ENCODE measurements at places on chromosomes 5 and 9.

DNA sequence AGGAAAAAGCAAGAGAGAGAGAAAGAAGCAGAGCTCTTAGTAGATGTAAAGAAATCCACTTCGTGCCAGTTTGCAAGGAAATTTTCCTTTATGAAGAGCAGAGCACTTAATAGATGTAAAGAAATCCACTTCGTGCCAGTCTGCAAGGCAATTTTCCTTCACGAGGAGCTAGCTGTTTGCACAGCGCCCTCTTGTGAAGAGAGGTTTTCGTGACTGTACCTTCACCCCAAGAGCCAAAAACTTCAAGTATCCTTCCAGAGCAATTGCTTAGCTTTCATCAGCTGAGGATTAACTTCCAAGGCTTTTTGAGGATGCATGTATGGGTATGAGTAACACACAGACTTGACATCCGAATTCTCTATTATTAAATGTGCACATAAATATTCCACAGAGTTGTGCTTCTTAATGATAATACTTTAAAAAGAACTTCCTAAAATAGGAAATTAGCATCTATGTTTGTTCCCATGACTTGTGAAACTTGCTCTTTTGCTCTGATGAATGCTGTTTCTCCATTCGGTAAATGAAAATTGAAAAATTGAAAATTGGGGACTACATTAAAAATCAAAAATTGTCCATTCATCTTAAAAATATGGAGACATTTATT lies 525.6 kb downstream of the PDE4D start:
- no peak overlapping the region for H3K27ac ChIP-seq
- H3K27me3 ChIP-seq, result no peaks in the 10 kb centered on the region
- no peak overlapping the region for H3K4me3 ChIP-seq

DNA sequence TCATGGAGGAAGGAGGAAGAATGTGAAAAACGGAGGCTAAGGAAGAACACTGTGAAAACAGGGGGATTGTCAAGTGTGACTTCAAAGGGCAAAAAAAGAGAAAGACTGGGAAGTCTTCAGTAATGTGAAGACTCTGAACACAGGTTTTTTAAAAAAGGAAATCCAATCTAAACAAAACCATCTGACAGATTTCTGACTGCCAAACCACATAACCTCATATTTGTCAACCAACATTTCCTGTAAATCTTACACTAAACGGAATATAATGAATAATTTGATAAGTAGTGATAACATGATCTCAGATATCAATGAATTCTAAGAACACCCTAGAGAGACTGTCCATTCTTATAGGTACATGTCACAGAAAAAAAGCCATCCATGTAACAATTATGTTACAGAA lies 124.7 kb downstream of the FBN2 start:
- H3K36me3 ChIP-seq, result no peaks in the 10 kb centered on the region
- no peaks in the 10 kb centered on the region for H3K4me1 ChIP-seq
- no peak for DNase-seq
- H3K27ac ChIP-seq, result no peak overlapping the region
- no peaks in the 10 kb centered on the region for H3K27me3 ChIP-seq

- no peaks in the 10 kb centered on the region for H3K36me3 ChIP-seq
- no peak overlapping the region for H3K4me3 ChIP-seq
- H3K4me1 ChIP-seq, result peaks cover 7% of the 10 kb centered on the region
- DNase-seq, result no peak
- peak overlapping the region; percentile 74 for H3K27ac ChIP-seq
Measured at GRCh38 chr5:57598756-57599155, 116.1 kb upstream of the ACTBL2 start.

- no peak within 1 kb of the TSS for H3K4me3 ChIP-seq
- no peak for DNase-seq
- no peaks in the 10 kb centered on the region for H3K27me3 ChIP-seq
- H3K27ac ChIP-seq, result no peak within 1 kb of the TSS
- no peaks in the 10 kb centered on the region for H3K4me1 ChIP-seq
Measured at GRCh38 chr9:94554439-94555331, at the start of gene PCAT7. Gene PCAT7 (plus strand): TSS chr9:94555083.

- H3K4me3 ChIP-seq, result no peak overlapping the region
- DNase-seq, result no peak
- H3K36me3 ChIP-seq, result no peaks in the 10 kb centered on the region
- H3K27ac ChIP-seq, result no peak overlapping the region
- H3K27me3 ChIP-seq, result no peaks in the 10 kb centered on the region
Measured at GRCh38 chr5:146884066-146884626, 5.6 kb upstream of the PPP2R2B start.

- H3K27me3 ChIP-seq, result no peaks in the 10 kb centered on the region
- H3K4me1 ChIP-seq, result no peaks in the 10 kb centered on the region
- DNase-seq, result no peak
- no peak overlapping the region for H3K4me3 ChIP-seq
- H3K36me3 ChIP-seq, result no peaks in the 10 kb centered on the region
Measured at GRCh38 chr5:174793076-174793475, 68.7 kb downstream of the MSX2 start.

DNA sequence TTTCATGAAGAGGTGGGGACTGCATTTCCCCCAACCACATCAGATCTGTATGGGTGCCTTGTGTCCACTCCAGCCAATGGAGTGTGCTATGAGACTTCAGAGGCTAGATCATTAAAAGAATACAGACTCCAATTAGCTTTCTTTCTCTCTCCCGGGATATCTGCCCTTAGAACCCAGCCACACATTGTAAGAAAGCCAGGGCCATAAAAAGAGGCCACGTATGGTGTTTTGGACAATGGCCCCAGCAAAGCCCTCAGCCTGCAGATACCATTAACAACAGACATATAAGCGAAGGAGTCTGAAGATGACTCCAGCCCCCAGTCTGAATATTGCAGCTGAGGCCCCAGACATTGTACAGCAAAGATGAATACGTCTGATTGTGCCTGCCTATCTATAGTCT lies 21.5 kb downstream of the IL6ST start:
- H3K4me1 ChIP-seq, result no peaks in the 10 kb centered on the region
- no peaks in the 10 kb centered on the region for H3K27me3 ChIP-seq
- H3K27ac ChIP-seq, result no peak overlapping the region
- DNase-seq, result no peak
- H3K4me3 ChIP-seq, result no peak overlapping the region

DNA sequence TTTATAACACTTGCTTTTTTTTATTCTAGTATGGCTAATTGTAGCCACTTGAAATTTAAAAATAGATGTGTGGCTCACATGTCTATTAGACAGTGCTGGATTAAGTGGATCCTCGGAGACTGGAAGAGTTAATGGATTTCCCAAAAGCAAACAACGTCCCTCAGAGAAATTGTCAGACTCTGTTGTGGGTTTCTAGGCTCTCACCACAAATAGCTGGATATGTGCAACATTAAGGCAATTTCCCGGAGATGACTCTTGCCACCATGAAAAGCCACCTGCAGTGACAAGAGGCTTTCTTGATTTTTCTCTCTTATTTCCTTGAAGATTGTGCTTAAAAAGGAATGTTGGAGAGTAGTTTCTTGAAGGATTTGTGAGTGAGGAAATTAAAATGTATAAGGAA lies 43.2 kb downstream of the TMEM167A start:
- no peaks in the 10 kb centered on the region for H3K36me3 ChIP-seq
- H3K4me1 ChIP-seq, result no peaks in the 10 kb centered on the region
- H3K27me3 ChIP-seq, result no peaks in the 10 kb centered on the region
- no peak overlapping the region for H3K4me3 ChIP-seq

DNA sequence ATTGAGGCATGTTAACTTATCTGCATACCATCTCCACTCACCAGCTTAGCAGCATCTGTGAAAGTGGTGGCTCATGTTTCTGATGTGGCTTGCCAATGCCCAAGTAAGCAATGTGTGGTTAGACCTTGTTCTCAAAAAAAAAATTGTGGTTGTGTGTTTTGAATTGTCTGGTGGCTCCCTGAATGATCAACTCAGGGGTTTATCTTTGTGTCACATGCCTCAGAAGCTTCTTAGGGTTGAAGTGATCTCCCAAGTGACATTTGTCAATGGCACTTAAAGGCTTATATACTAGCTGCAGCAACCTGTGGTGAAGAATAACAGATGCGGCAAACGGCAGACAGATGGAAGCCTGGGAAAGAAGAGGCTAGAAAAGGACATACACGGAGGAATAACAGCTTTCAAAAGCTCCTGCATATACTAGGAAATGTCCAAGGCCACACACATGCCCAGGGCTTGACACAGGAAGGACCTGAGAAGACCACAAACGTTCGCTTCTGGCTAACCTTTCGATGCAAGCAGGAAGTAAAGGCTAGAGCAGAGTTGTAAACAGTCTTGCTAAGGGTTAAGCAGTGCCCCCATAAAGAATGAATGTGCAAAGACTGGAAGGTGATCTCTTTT lies 42.2 kb upstream of the FSD1L start:
- no peaks in the 10 kb centered on the region for H3K4me1 ChIP-seq
- no peak overlapping the region for H3K4me3 ChIP-seq
- H3K36me3 ChIP-seq, result no peaks in the 10 kb centered on the region
- no peak for DNase-seq
- no peaks in the 10 kb centered on the region for H3K27me3 ChIP-seq

GRCh38 chr9:13832446-13832845 lies 481.5 kb downstream of the NFIB start:
- H3K27me3 ChIP-seq, result no peaks in the 10 kb centered on the region
- no peak overlapping the region for H3K4me3 ChIP-seq
- no peak for DNase-seq
- no peak overlapping the region for H3K27ac ChIP-seq
- no peaks in the 10 kb centered on the region for H3K4me1 ChIP-seq

GRCh38 chr9:3385871-3386270 lies 139.9 kb downstream of the RFX3 start:
- no peak overlapping the region for H3K27ac ChIP-seq
- H3K4me3 ChIP-seq, result no peak overlapping the region
- no peaks in the 10 kb centered on the region for H3K4me1 ChIP-seq
- H3K27me3 ChIP-seq, result no peaks in the 10 kb centered on the region
- no peaks in the 10 kb centered on the region for H3K36me3 ChIP-seq
- DNase-seq, result no peak

Measured in tibial nerve (tissue), 4 donors.